Thyroid gland (tissue), 4 donors: ENCODE measurements at places on chromosomes 6 and 20. TPM values are rescaled to one million over a fixed set of nuclear protein-coding genes. Genes with fewer than 3 reads are reported as not detected.

GRCh38 chr20:57573894-57574293, 13.0 kb downstream of the PCK1 start:
- DNase-seq, result no peak

DNA sequence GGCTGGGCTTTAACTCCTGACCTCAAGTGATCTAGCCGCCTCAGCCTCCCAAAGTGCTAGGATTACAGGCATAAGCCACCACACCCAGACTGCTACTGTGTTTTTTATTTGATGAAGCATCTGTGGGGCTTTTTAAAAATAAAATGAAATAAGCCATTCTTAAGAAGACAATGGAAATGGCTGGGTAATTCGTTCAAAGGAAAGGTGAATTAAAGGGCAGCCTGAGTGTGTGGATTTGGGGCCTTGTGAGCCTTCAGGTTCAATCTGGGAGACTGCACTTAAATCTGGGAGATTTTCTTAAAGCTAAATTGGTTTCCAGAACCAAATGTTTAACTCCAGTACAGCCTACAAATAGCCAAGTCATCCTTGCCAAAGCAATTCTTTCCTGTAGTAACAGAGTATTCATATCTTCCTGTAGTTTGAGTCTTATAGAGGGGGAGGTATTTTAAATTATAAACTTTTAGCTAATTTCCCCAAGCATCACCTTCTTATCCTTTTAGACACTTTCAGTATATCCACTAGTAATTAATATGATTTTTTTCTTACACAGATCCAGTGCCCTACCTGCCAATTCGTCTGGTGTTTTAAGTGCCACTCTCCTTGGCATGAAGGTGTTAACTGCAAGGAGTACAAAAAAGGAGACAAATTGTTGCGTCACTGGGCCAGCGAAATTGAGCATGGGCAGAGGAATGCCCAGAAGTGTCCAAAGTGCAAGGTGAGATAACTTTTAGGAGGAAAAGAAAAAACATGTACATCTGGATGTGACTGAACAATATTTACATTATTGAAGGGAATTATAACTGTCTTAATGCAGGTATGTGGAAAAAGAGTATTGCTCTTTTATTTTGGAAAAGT, 95.4 kb downstream of the RNF217 start:
- peak; percentile 42 for DNase-seq

DNA sequence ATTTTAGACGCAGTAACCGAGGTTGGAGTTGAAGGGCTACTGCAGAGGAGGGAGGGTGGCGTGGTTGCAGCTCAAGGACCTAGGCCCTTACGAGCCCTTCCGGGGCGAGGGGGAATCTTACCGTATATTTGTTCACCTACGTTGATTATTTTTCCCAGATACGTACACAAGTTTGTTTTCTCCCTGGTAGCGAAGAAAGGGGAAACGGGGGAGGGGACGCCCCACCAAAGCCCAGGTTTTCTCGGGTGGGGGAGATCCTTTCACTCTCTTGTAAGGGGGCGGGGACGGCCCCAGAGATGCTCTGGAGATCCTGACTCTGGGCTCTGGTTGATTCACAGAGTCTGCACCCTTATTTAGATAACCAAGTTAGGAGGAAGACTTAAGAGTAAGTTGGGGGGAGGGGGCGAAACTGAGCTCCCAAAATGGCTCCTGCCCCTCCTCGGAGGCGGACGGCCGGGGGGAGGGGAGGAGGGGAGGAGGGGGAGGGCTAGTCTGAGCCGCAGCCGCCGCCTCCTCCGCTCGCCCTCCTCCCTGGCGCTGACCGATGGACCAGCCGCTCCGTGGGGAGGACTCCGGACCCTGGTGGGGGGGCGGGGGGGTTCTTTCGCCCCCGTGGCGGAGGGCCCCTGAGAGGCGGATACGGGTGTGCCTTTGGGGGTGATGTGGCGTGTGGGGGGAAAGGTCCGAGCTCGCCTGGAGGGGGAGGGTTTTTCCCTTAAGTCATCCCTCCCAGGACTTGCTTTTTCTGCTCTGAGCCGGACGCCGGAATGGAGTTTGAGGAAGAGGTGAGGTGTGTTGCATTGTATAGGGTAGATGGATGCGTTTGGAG, 2.2 kb downstream of the BRD2 start:
- DNase-seq, result peak; percentile 93

GRCh38 chr6:152636609-152637295, 410 bp downstream of the SYNE1 start:
- DNase-seq, result peak; percentile 26

ACTL10 gene
- total RNA-seq, result 2.1 TPM

DNA sequence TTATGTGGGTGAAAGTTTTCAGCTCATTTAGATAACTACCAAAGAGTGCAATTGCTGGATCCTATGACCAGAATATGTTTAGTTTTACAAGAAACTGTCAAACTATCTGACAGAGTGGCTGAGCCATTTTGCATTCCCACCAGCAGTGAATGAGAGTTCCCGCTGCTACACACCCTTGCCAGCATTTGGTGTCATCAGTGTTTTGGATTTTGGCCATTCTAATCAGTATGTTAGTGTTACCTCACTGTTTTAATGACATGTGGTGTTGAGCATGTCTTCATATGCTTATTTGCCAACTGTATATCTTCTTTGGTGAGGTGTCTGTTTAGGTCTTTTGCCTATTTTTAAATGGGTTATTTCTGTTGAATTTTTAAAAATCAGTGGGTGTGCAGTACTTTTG, 120.9 kb downstream of the CFAP61 start:
- no peak for DNase-seq

GCLC gene
- total RNA-seq, result 93.8 TPM
